ENCODE measurements at places on chromosomes 4 and X. TPM values are rescaled to one million over a fixed set of nuclear protein-coding genes. Genes with fewer than 3 reads are reported as not detected.

PASD1 gene
- not detected for polyA plus RNA-seq

DNA sequence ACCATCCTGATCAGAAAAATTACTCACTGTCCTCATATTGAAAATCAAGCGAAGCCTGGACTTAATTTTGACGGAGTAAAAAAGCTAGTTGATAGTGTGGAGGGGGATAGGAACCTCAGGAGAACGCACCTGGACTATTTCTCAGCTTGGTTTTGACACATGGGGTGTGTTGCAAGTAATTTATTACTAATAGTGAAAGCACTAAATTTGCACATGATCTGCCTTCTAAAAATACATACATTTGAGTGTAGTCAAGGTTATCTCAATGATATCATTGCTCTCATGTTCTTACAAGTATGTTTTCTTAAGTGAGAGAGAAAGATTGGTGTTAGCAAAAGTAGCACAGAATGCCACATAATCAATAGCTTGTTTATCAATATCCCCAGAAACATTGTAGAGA is 29.5 kb downstream of the LRIT3 start:
- DNase-seq, result no peak

DNA sequence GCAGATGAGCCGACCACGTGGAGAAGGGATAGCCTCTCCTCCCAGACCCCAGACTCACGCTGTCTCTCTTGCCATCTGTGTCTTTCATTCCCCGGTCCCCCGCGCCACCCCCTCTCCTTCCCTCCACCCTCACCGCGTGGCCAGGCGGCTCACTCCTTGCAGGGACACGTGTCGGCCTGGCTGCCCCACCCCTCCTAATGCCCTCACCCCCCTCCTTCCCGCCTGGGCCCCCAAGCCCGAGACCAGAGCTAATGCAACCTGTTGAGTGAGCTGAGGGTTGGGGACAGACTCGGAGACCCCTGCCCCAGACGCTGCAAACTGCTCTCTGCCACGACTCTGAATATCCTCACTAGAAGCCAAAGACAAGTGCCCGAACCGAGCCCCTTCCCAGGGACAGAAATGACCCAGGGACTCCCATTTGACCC is 1.8 kb downstream of the SLC38A5 start:
- no peak for DNase-seq

- peak; percentile 22 for DNase-seq
Observed at GRCh38 chr4:173252024-173252935, 81.9 kb downstream of the HMGB2 start.

- DNase-seq, result no peak
Observed at GRCh38 chr4:118983831-118984230, 95.2 kb downstream of the SYNPO2 start.

Data from ovary (tissue), 10 donors.